ENCODE measurements at places on chromosomes 5 and 9. TPM values are rescaled to one million over a fixed set of nuclear protein-coding genes. Genes with fewer than 3 reads are reported as not detected.

DNA sequence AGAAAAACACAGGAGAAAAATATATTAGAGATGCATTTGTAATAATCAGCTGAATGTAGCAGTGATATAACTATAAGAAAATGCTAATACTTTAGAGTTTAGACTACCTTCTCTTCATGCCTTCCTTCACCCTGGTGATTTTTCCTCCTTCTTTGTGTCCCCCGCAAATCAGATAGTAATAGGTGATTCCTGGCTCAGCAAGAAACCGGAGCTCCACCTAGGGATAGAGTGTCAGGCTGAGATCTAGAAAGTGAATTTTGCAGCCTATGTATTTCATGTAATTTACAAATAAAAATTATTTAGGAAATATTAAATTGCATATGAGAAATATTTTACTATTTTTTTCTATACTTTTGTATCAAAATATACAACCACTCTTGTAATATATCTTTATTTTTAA is 109.8 kb upstream of the ST8SIA4 start:
- DNase-seq = no peak

DNA sequence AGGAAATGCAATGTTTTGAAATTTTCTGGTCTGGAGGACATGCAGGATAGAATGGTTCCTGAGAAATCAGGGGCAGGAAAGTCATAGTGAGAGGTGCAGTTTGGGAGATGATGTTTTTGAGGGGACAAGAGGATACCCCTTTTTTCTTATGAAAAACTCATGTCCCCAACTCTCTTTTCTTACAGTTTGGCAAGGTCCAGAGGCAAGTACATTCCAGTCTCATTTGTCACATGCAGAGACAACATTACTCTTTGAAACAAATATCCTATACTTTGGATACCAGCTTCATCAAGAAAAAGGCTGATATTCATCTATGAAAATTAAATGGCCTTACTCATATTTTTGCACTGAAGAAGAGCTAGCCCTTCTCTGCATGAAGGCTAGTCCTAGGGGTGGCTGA is 48.2 kb downstream of the EQTN start:
- DNase-seq = no peak

DNA sequence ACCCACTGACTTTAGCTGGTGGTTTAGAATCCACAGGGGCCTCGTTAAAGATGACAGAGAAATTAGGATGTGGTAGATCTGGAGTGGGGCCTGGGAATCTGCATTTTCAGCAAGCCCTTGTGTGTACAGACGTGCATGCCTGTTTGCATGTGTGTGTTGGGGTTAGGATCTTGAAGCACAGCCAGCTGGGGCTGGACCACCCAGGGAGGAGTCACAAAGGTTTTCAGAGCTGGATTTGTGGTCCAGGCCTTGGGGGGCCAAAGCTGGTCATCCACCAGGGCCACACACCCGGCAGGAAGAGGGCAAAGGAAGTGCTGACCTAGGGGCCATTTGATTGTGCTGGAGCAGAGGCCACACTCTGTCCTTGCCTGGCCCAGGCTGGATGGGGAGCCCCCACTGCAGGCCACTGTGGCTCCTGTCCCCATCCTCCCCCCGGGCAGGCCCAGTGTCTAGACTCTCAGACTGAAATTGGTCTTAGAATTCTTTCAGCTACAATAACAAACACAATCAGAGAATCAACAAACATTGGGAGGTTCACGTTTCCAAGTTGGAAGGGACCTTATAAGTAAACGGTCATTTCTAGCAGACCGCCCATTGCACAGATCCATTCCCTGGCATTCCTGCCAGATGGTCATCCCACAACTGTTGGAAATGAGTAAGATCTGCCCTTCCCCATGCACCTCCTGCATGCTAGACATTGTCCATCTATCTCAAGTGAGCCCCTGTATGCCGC is 10.3 kb downstream of the CDX1 start:
- no peak for DNase-seq

DNA sequence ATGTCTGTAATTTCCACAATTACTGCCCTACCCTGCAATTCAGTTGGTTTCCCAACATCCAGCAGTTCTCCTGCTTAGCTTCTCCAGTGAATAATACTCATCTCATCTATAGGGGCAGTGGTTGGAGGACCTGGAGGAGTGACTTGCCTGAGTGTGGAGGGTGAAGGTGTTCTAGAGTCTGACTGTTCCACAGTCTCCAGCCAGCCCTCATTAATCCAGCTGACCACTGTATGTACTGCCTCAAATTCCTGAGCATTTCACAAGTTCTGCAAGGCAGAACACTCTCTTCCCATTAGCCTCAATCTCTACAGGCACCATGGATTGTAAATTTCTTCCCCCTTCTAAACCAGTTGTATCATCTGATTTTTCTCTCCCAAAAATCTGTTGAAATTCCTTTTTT is 147.4 kb upstream of the NFIL3 start:
- DNase-seq = no peak

DNA sequence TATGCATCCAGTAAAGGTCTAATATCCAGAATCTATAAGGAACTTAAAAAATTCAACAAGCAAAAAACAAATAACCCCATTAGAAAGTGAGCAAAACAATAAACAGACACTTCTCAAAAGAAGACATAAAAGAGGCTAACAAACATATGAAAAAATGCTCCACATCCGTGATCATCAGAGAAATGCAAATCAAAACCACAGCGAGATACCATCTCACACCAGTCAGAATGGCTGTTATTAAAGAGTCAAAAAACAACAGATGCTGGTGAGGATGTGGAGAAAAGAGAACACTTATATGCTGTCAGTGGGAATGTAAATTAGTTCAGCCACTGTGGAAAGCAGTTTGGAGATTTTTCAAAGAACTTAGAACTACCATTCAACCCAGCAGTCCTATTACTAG is 86.1 kb downstream of the WWC1 start:
- no peak for DNase-seq

DNA sequence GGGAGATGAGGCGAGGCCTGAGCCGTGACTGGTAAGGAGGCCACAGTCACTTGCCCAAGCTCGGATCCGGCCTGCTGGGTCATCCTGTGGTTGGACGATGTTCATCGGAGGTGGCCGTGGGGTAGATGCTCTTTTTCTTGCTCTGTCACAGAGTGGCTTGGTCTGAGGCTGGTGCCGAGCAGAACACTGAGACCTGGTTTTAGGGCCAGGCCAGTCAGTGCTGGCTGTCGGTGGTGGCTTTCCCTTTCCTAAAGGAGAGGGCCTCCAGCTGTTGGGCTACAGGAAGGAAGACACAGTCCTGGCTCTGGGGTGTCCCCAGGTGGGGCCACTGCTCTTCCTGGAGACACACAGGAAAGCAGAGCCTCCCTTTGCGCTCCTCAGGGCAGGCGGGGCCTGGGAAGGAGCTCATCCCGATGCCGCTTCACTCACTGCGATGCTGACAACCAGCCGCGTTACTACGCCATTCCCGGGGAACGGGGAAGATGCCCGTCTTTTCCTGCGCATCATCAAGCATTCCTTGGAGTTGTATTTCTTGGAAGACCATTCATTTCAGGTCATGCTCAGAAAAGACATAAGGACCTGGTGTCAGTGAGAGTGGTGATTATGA is 254.8 kb upstream of the IRX4 start:
- DNase-seq = no peak

GRCh38 chr9:137027369-137028262 is at the start of gene ABCA2:
TSS of gene ABCA2 (minus strand) at chr9:137028237. CDS start at chr9:137028140, 97 bp downstream.
- no peak for DNase-seq

- DNase-seq = no peak
Measured at GRCh38 chr5:165574100-165574499, 2068.7 kb downstream of the MAT2B start.

GRCh38 chr5:76642390-76643040 is 19.3 kb upstream of the F2RL2 start:
- no peak for DNase-seq

DNA sequence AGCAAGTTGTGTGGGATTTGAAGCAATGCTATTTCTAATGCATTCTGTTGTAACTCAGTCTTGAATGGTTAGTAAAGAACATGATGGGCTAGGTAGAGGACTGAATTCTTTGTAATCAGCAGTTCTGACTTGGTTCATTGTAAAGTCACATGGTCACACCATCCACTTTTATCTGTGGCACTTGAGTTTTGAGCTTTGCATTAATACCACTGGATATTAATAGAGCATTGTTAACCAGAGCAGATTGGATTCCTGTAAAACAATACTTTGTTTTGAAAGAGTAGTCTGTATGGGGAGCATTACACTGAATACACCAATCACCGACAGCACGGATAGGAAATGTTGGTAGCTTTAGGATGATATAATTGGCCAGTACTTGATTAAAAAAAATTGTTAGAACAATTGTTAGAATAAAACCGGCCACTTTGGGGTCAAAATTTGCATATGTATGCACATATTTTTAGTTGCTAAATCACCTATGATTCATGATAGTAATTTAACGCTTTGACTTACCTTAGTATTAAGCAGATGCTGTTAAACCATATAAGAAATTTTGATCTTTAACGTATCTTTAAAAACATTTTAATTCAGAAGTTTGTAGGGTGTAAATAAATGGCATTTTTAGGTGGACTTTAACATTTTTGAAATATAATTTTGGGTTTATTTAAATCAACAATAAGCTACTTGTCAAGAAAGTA is 17.4 kb downstream of the SLC12A2 start:
- no peak for DNase-seq

Gene GABRP
- total RNA-seq = not detected

Gene CER1
- total RNA-seq = 1.2 TPM

Gene ARSI
- 1.4 TPM for total RNA-seq

Gene SPATA31D4
- not detected for total RNA-seq

Gene CCL21
- total RNA-seq = not detected

Gene FOXE1
- total RNA-seq = not detected

Gene IL4
- not detected for total RNA-seq

Gene BTNL3
- 0.09 TPM for total RNA-seq

Gene CKMT2
- total RNA-seq = 4.2 TPM

Measured in cerebellum (tissue), 4 donors.